Activated CD8-positive, alpha-beta memory T cell treated with anti-CD3 and anti-CD28 coated beads for 48 hours (primary cell): ENCODE measurements at places on chromosomes 6 and 20.

GRCh38 chr6:123564361-123564760 lies 72.4 kb downstream of the TRDN start:
- DNase-seq = no peak

DNA sequence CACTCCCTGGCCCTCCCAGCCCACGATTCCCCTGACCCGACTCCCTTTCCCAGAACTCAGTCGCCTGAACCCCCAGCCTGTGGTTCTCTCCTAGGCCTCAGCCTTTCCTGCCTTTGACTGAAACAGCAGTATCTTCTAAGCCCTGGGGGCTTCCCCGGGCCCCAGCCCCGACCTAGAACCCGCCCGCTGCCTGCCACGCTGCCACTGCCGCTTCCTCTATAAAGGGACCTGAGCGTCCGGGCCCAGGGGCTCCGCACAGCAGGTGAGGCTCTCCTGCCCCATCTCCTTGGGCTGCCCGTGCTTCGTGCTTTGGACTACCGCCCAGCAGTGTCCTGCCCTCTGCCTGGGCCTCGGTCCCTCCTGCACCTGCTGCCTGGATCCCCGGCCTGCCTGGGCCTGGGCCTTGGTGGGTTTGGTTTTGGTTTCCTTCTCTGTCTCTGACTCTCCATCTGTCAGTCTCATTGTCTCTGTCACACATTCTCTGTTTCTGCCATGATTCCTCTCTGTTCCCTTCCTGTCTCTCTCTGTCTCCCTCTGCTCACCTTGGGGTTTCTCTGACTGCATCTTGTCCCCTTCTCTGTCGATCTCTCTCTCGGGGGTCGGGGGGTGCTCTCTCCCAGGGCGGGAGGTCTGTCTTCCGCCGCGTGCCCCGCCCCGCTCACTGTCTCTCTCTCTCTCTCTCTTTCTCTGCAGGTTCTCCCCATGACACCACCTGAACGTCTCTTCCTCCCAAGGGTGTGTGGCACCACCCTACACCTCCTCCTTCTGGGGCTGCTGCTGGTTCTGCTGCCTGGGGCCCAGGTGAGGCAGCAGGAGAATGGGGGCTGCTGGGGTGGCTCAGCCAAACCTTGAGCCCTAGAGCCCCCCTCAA lies at the start of gene LTA:
TSS of gene LTA (plus strand) at position 249 of the 871 bp plus-strand sequence. CDS start at position 703, 454 bp downstream.
- DNase-seq = no peak

- no peak for DNase-seq
These were observed 63.6 kb downstream of the STK4 start for GRCh38 chr20:45029884-45030283.

- no peak for DNase-seq
These were observed 324.8 kb downstream of the LRFN2 start for GRCh38 chr6:40262363-40262762.

DNA sequence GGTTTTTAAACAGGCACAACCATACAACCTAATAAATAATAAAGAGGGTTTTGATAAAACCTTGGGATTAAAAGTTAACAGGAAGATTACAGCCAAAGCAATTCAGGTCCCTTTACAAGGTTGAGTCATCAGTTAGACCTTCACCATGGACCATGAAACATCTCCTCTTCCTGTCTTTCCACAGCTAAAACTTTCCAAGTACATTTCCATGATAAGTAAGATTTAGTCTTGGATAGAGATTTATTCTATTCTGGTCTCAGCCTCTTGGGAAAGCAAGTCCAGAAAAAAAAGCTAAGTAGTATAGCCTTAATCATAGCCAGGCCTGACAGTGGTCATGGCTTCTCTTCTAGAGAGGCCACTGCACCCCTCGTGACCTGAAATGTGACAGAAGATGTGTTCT lies 2.9 kb upstream of the PRSS35 start:
- no peak for DNase-seq

DNA sequence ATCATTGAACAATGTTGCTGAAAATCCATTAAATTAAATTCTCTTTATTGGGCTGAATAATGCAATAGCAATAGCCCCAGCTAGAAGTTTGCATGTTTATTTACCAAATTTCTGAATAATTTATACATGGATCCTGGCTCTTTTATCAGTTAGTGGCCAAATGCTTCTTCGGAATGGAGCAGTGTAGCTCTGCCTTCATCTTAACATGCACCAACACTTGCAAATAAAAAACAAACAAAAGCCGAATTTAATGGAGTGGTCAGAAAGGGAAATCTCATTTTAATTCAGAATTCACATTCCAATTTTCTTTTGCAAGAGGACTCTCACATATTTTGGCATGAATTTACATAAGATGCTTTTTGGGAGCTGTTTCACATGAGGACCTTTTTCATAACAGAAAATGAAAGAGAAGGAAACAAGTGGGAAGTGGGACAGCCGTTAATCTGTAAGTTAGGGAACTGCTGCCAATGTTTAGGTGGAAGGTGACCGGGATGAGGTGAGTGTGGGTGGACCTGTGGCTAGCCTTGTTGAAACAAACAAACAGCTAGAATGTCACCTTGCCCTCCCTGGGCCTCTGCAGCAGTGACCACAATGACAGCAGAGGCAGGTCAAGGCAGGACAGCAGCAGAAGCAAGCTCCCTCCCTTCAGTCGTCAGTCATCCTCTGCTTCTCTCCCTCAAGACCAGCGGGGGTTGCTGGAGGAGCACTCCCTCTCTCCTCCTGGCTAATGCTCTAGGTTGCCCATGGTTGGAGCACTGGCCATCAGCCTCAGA lies 73.2 kb downstream of the INSM1 start:
- no peak for DNase-seq

DNA sequence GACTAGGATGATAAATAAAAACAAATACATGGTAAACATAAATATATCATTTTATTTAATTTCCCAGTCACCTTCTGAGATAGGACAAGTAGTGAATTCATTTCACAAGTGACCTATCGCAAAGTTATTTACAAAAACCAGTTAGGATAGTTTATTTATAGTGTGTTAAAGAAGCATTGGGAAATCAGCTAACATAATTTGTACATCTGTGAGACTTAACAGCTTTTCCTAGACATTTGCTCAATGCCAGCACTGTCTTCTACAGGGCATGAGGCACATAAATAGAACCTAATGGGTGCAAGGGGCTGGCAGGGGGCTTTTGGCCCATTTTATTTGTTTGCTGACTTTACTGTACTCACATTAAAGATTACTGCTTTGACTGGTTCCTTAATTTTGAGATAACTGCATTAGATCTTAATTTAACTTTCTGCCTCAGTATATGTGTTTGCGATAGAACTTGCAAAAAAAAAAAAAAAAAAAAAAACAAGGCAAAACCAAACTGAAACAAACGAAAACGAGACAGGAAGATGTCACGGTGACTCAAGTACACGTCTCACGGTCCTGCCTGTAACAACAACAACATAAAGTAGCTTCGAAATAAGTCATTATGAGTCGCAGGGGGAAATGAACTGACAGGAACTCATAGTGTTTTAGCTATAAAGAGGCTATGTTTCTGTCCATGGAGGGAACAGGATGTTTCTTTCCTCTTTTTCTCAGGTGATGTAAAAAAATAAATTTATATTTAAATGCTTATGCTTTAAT lies 133.7 kb upstream of the GMDS start:
- no peak for DNase-seq

DNA sequence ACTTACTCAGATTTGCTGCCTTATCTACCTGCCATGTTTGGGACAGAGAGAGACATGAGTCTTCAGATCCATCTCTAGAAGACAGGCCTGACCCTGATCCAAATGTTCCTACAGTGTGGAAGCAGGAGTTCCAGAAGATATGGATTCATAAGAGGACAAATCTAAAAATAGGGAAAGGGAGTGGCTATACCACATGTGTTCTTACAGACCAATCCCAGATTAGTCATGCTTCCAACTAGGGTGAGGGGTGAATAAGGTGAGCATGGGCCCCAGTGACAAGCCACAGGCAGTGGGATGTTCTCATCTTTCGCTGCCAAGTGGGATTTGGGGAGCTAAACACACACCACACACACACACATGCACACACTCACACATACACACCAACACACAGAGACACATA lies 670.7 kb upstream of the CITED2 start:
- no peak for DNase-seq

DNA sequence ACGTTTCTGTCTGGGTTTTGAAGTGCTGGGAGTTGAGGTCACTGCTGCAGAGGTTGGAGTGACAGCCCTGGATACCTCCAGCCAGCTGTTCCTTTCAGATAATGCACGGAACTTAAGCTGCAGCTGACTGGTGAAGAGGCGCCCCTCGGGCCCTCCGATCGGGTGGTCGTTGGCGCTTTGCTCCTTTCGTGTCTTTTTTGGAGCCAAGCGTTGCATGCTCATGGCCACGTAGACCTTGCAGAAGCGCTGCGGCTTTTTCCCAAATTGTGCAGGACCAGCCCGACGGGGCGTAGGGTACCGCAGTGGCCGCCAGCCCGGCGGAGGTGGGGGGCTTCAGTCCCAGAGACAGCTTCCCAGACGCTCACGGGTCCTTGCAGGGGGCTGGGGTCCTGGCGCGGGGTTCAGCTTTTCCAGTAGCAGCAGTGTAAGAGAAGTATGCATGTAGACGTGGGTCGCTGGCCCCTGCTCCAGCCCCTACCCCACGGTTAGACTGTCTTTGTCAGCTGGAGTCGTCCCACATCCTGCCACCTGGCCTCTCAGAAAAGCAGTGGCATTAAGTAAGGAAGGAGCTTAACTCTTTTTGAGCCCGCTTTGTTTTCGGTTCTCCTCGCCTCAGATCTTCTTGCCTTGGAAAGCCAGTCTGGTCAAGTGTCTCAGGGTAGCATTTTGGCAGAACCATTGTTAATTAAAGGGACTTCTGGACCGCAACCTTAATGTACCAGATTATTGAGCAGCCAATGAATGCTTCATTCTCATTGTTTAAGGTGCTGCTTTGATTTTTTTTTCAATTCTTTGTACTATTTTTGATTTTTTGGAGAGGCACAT lies 838 bp downstream of the TNFAIP3 start:
- DNase-seq = no peak

DNA sequence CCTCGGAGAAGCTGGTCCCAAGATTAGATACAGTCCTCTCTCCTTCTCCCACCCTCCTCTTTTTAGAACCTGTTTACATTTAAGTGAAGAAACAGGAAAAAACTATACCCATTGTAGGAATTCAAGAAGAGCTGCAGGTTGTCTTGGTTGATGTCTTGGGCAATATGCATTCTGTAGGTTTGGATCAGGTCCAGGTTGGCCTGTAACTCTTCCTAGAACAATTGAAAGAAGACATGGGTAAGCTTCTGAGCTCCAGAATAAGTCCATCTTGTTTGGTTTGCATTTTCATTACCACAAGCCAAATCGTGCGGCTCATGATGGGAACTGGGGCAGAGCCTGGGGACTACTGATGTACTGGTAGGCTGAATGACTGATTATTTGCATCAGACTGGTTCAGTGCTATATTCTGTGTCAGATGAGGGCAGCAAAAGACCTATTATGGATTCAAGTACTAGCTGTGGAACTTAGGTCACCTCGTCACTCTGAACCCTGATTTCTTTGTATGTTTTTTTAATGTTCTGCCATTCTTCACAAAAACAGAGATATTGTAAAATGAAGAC lies 20.3 kb upstream of the SLA2 start:
- DNase-seq = no peak

- no peak for DNase-seq
These were observed 1.0 kb downstream of the GINM1 start for GRCh38 chr6:149567194-149567586.

DNA sequence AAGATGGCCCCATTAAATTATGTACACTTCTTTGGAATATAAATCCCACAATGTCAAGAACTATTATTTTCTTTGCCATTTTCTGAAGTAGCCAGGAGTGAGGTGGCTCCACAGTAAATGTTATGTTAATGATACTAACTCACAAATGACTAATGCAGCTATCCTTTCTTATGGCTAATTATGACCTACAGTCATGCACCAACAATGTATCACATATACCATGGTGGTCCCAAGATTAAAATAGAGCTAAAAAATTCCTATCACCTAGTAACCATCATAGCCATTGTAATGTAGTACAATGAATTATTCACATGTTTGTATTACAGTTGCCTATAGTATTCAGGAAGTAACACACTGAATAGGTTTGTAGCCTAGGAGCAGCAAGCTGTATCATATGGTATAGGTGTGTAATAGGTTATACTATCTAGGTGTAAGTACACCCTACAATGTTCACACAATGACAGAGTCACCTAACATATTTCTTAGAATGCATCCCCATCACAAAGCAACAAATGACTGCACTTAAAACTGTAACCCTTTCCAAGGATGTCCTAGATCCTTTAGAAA lies 15.3 kb downstream of the ECHDC1 start:
- DNase-seq = no peak

GRCh38 chr6:153790876-153791473 lies 248.1 kb upstream of the OPRM1 start:
- DNase-seq = no peak

DNA sequence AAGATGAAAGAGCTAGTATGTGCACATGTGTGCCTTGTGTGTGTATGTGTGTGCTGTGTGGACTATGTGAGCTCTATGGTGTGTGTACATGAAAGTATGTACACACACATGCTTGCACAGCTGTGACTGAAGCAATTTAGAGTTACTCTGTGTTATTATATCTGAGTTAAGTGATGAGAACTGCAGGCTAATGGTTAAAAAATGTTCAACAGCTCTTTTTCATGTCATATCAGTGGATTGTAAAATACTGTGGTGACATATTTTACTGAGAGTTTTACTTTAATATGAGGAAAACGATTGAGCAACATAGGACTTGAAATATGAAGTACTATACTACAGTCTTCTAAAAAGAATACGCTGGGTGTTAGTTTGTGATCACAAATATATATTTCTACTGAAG lies 195.7 kb upstream of the KCNK16 start:
- DNase-seq = no peak

DNA sequence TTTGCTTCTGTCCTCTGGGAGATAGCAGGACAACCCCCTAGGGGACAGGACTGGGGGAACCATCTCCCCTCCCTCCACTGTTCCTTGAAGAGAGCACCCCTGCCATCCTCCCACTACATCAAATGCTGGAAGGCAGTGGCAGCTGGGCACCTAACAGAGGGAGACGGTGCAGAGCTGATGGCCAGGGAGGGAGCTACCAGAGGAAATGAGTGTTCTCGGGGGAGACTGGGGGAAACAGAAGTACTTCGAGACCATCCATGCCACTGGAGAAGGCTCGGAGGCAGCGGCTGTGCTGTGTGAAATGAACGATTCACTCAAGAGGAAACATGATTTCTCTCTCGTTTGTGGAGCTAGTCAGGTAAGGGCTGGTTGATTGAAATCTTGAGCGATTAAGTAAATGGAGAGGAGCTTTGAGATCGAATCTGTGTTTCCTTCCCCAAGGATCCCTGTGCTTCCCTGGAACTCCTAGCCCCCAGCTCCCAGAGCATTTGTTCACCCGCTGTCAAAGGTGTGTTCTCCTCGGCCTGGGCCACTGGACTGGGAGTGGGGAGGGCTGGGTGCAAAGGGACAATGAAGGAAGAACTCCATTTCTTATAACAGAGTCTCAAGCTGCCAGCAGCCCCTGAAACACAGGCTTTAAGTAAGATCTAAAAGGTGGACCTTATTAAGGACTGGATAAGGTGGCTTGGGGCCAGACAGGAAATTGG lies 261.3 kb upstream of the MOCS1 start:
- no peak for DNase-seq
